Natural killer cell treated with Interleukin-12 subunit alpha and Interleukin-12 subunit beta and Interleukin-15 and Interleukin-18, amount 100 ng/mL, for 72 hours (primary cell): ENCODE measurements at places on chromosomes 16 and 17. TPM values are rescaled to one million over a fixed set of nuclear protein-coding genes. Genes with fewer than 3 reads are reported as not detected.

Gene APRT
- total RNA-seq = 142 TPM

Gene TM4SF5
- total RNA-seq = not detected

Gene C16orf92
- not detected for total RNA-seq

Gene ST6GALNAC2
- 0.62 TPM for total RNA-seq

Gene NPTX1
- 0.92 TPM for total RNA-seq

Gene CCDC154
- total RNA-seq = 3.6 TPM

Gene PLA2G10
- not detected for total RNA-seq

Gene SLC12A3
- not detected for total RNA-seq

Gene VMO1
- 4.5 TPM for total RNA-seq

Gene GLG1
- 98.9 TPM for total RNA-seq

Gene CTRB1
- not detected for total RNA-seq

Gene CBFA2T3
- total RNA-seq = 2.3 TPM

Gene SHISA6
- total RNA-seq = not detected

Gene ZNF263
- 24.5 TPM for total RNA-seq

Gene FMNL1
- total RNA-seq = 380 TPM

Gene NDUFB10
- total RNA-seq = 103 TPM

Gene SDR42E2
- total RNA-seq = not detected

Gene KRT36
- not detected for total RNA-seq

Gene GUCY2D
- not detected for total RNA-seq

Gene UMOD
- not detected for total RNA-seq

Gene ALOX12B
- 0.62 TPM for total RNA-seq

Gene NLRP1
- 34.6 TPM for total RNA-seq

Gene PPP1R27
- not detected for total RNA-seq

Gene CDRT4
- total RNA-seq = 34.0 TPM
